ENCODE measurements at places on chromosomes 7 and 10.

- DNase-seq = no peak
These were observed 76.5 kb downstream of the MICALL2 start for GRCh38 chr7:1382553-1383397.

DNA sequence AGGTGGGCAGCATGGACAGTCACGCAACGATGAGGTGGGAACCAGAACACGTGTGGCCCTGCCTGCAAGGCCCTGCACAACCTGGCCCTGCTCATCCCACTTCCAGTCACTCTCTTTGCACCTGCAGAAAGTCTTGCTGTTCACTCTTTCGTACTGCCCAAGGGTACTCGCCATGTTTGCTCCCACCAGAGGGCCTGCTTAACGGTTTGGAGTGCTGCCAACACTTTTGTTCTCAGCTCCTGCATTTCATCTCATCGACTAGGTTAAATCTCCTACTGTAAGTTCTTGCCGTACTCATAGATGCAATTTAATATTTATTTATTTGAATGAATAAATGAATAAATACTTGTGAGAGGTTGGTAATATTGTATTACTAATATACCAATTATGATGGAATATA lies 315.3 kb downstream of the SDK1 start:
- no peak for DNase-seq

GRCh38 chr7:37957221-37957970 lies 37.0 kb downstream of the EPDR1 start:
- no peak for DNase-seq

DNA sequence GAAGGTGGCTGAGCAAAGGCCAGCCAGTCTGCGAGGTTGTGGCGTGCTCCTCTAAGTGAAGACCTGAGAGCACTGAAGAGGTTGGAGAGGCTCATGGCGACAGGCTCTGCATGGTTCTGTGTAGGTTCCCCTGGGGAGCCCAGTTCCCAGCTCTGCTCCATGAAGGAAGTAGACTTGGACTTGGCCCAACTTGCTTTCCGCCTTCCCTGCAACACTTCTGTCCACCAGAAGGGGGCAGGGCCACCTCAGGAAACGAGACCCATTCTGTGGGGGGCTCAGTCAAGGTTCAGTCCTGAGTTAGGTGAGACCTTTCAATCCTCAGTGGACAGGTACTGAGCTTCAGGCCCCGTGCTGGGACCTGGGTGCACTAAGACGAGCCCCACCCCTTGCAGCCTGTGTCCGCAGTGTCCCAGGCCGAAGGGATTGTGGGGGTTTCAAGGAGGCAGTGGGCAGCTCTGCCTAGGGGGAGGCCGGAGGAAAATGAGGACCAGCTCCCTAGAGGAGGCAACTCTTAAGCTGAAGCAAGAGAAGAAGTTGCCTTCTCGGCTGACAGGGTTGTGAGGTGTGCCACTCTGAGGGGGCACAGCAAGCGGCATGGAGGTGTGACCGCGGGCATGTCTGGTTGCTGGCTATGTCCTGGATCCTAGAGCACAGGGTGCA lies 15.0 kb upstream of the PCBD1 start:
- peak; percentile 66 for DNase-seq

Measured in 8988T (cell line).